ENCODE measurements at places on chromosomes 11 and 22. TPM values are rescaled to one million over a fixed set of nuclear protein-coding genes. Genes with fewer than 3 reads are reported as not detected.

- no peak for DNase-seq
Observed at GRCh38 chr11:34183848-34184391, 78.5 kb downstream of the NAT10 start.

DNA sequence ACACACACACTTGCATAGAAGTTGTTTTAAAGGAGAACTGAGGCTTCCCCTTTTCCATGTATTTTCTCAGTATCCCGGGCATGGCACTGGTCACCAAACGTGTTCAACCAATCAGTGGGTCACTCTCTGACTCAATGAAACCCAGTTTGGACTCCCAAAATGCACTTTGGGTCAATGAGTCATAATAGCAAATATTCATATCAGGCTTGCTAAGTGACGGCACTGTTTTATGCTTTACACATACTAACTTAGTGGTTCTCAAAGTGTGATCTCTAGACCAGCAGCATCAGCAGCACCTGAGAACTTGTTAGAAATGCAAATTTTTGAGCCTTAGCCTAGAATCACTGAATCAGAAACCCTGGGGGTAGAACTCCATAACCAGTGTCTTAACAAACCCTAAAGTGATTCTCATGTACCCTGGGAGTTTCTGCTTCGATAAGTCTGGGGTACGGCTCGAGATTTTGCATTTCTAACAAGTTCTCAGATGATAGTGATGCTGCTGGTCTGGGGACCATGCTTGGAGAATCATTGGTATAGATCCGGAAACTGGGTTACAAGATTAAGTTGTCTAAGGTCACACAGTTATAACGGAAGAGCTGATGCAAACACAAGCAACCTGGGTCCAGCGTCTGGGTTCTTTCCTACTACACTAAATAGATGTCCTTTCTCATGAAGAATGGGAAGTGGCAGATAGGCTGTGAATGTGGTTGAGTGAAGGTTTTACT is 35.6 kb downstream of the ETS1 start:
- no peak for DNase-seq

GRCh38 chr22:17990147-17990546 is 34.2 kb downstream of the MICAL3 start:
- no peak for DNase-seq

- no peak for DNase-seq
Observed at GRCh38 chr11:102757823-102758549, 22.4 kb downstream of the MMP10 start.

- DNase-seq: no peak
Observed at GRCh38 chr11:6156628-6157359, 13.3 kb downstream of the OR52B2 start.

The CFL1 gene
- 1,365 TPM for polyA plus RNA-seq

The IGSF9B gene
- 23.6 TPM for polyA plus RNA-seq
